ENCODE measurements at places on chromosomes 16 and 17. TPM values are rescaled to one million over a fixed set of nuclear protein-coding genes. Genes with fewer than 3 reads are reported as not detected.

DNA sequence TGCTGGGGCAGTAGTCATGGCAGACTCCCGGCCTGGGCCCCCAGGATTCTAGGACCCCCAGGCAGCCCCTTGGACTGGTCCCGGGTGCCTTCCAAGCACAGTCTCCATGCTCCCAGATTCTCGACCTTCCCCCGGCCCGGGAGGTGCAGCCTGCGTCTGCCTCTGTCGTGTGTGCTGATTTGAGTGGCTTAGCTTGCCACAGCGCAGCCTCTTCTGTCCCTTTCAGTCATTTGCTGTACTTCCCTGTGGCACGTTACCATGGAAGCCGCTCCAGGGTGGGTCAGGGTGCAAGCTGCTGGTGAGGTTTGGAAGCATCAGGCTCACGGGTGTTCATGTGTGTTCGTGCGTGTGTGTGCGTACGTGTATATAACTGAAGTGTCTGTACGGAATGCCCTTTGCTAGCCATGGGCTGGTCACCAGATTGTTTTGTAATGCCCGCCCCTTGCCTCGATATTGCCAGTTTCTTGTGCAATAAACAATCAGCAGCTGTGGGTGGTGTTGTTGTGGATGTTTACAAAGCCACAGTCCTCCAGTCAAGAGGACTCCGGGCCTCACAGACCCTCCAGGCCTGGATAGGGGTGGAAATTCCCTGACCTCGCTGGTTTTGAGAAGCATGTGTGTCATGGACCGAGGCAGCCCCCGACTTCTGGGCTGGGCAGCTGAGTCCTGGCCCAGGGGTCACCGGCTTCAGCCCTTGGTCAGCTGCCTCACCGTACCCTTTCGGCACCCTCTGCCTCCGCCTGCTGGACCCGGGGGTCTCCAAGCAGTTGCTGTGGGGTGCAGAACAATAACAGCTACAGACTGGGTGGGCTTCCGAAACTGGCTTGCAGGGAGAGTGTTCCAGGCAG, 9.7 kb upstream of the CLEC18A start:
- no peak for DNase-seq

Gene CDC42EP4
- 28.2 TPM for polyA plus RNA-seq

- peak; percentile 38 for DNase-seq
Observed at GRCh38 chr16:52466994-52467393, 79.9 kb downstream of the TOX3 start.

GRCh38 chr17:17805575-17805974, 31.2 kb downstream of the SREBF1 start:
- no peak for DNase-seq

DNA sequence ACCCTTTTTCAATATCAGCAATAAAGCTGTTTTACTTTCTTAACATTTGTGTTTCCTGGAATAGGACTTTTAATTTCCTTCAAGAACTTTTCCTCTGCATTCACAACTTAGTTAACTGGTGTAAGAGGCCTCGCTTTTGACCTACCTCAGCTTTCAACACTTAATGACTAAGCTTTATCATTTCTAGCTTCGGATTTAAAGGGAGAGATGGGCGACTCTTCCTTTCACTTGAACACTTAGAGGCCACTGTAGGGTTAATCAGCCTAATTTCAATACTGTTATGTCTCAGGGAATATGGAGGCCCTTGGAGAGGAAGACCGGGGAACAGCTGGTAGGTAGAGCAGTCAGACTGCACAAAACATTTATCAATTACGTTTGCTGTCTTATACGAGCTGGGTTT, 4.7 kb downstream of the SYNRG start:
- no peak for DNase-seq

Gene TSNAXIP1
- polyA plus RNA-seq: 0.80 TPM

DNA sequence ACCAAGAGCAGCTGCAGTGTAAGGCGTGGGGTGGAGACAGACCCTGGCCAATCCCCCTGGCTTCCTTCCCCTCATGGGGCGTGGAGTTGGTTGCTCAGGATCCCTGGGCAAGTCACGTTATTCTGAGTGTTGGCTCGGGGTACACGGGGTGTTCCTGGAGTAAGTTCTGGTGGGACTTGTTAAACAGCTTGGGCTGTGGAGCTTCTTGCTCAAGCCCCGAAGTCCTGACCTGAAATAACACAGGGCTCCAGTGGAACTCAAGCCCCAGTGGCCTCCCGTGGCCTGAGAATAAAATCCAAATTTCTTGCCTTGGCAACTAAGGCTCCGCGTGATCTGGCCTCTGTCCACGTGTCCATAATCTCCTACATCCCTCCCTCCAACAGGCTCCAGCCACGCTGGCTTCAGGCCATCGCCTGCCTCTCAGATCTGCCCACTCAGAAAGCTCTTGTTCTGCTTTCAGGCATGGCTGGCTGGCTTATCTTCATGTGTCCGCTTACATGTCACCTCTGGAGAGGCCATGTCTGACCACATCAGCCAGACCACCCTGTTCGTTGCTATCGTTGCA, 49.3 kb upstream of the BCO1 start:
- DNase-seq: peak; percentile 45

DNA sequence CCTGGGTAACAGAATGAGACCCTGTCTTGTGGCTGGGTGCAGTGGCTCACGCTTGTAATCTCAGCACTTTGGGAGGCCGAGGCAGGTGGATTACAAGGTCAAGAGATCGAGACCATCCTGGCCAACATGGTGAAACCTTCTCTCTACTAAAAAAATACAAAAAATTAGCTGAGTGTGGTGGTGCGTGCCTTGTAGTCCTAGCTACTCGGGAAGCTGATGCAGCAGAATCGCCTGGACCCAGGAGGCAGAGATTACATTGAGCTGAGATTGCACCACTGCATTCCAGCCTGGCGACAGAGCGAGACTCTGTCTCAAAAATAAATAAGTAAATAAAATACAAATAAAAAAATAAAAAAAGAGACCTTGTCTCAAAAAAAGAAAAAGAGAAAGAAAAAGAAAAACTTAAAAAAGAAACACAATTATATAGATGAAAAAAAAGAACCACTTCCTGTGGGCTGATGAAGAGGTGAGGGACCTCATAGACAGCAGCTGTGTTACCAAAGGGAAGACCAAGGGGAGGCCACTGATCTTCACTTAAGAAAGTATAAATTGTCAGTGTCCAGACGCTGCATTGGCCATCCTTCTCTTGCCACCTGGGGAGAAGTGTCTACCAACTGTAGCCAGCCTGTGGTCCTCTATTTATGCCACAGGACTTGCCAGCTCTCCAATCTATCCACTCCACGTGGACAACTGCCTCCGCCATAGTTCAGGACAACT, 24.4 kb upstream of the SMG1 start:
- no peak for DNase-seq

All from muscle of leg (tissue), 16 donors.